ENCODE measurements at places on chromosomes 7 and 10. TPM values are rescaled to one million over a fixed set of nuclear protein-coding genes. Genes with fewer than 3 reads are reported as not detected.

- DNase-seq, result no peak
These were observed 20.8 kb downstream of the BRAF start for GRCh38 chr7:140903741-140904480.

GRCh38 chr7:124323597-124323996 is 290.7 kb upstream of the TMEM229A start:
- DNase-seq, result no peak

DNA sequence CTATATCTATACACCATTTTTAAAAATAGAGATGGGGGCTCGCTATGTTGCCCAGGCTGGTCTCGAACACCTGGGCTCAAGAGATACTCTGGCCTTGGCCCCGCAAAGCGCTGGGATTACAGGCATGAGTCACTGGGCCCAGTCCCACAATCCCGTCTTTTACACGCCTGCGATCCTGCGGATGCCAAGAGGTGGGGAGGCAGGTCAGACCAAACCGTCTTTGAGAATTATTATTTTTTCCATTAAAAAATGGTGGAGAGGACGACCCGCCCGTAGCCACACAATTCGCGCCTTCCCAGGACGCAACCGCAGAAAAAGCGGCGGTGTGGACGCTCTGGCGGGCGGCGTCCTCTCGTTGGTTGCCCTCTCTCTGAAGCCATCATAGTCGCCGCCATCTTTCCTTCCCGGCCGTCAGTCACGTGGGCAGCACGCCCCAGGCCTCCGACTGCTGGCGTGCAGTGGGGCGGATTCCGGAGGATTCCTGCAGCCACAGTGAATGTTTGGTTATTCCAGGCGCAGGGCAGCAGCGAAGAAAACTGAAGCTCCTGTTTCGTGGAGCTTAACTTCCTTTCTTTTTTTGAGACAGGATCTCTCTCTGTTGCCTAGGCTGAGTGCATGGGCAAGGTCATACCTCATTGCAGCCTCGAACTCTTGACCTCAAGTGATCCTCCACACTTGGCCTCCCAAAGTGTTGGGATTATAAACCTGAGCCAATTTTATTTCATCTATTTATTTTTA is 9.9 kb upstream of the EPHB4 start:
- peak; percentile 88 for DNase-seq

DNA sequence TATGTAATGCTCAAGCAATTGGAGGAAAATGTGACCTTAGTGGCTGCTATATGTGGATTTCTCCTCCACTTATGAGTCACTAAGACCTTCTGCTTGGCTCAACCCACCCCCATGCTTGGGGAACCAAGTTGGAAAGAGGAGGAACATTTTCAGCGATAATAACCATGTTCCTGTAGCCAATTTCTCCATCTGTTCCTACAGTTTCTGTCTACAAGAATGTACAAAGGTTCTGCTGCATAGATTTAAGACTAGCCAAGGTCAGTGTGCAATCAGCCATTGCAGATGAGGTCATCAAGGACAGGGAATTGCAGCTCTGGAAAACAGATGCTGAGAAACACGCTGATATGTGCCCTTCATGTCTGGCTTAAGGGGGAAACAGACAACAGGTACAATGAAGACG is 5.6 kb upstream of the NRCAM start:
- no peak for DNase-seq

DNA sequence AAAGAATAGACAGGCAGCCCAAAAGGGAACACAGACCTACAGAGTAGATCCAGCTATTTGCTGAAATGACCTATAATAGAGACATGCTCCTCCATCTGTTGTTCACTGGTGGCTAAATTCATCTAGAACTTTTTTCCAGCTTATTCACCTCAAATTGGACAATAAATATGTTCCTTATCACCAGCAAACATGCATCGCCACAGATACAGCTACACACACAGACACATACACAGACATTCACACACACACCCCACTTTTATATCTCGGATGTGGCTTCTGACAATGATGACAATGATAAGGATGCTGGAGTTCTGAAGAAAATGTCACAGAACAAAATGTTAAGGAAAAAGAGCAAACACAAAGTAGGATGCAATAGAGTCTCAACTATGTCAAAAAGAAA is 175.4 kb downstream of the LSM5 start:
- DNase-seq, result no peak

- no peak for DNase-seq
These were observed 24.0 kb upstream of the PCGF5 start for GRCh38 chr10:91196268-91197048.

- DNase-seq, result no peak
These were observed 540.6 kb upstream of the TEX47 start for GRCh38 chr7:89336121-89336520.

The KEL gene
- 0.28 TPM for total RNA-seq

The ALOX5 gene
- 4.8 TPM for total RNA-seq

The EIF5AL1 gene
- total RNA-seq, result 0.48 TPM
